Activated CD8-positive, alpha-beta T cell treated with anti-CD3 and anti-CD28 coated beads, Interleukin-2, amount 10 ng/mL, durations not matched to agents 7 days and 5 days (primary cell): ENCODE measurements at places on chromosomes 6 and 20. TPM values are rescaled to one million over a fixed set of nuclear protein-coding genes. Genes with fewer than 3 reads are reported as not detected.

DNA sequence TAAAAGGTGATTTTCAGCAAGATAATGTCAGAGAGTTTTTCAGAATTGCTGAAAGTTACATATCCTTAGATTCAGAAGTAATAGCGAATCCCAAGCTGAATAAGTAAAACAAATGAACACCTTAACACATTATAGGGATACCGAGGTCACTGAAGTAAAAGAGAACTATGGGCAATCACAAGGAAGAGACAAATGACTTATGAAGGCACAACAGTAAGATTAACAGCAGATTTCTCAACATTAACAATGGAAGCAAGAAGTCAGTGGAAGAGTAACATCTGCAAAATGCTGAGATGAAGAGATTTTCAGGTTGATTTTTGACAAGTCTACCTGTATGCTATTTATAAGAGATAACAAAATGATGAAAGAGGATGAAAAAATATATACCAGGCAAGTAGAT, 86.1 kb upstream of the EZR start:
- no peak for DNase-seq

- DNase-seq = no peak
These were observed 262.2 kb downstream of the NRN1 start for GRCh38 chr6:5744497-5744896.

GRCh38 chr6:98116455-98116854, 717.9 kb upstream of the POU3F2 start:
- DNase-seq = no peak

GRCh38 chr20:9977629-9978028, 57.2 kb upstream of the ANKEF1 start:
- DNase-seq = no peak

DNA sequence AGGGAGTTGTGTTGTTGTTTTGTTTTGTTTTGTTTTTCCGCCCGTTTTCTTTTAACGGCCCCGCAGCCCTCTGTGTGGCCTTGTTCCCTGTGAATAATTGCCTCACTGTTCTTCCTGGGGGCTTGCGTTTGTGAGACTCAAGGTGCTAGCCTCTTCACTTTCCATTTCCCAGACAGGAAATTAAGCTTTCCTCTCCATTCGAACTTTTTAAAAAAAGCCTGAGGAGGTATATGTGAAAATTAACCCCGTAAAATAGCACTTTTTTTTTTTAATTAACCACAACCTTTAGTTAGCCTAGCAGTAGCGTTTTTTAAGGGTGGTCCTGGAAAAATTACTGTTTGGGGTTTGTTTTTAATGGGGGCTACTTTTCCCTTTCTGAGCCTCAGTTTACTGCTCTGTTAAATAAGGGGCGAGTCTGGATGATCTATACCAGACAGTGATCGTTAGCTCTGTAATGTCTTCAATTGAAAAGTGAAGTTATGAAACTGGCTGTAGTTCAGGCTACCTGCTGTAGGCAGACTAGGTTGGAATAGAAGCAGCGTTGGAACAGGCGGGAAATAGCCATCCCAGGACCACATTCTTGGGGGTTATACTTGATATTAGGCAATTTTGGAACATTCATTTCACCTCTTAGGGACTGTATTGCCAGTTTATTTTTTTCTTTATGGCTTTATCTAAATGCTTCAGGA, 1.7 kb downstream of the STX16 start:
- peak; percentile 28 for DNase-seq

- DNase-seq = no peak
These were observed 104.9 kb downstream of the TULP4 start for GRCh38 chr6:158416883-158417759.

DNA sequence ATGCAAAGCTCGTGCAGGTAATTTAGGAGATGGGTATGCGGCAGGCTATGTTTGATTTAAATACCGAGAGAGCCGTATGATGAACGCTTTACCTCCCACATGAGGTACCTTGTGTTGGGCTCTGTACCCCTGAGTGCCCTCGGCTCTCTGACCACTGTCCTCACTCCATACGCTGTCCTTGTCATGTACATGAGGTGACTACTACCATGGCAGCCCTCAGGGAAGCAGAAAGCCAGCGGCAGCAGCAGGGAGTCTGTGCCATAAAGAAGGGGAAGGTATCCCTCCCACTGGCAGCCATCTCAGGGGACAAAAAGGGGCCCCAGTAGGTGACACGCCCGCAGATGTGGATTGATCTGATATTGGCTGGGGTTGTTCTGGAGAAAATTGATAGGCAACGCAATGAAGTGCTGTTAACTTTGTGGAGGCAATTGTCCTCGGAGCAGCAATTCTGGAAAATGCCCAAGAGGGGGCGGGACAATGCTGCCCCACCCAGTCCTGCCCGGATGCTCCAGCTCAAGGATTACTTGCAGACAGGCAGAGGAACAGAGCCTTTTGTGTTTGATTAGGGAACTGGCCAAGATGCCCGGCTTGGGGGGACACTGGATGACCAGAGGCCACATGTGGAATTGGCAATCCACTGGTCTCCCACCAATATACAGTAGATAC, 38.0 kb upstream of the HSF2 start:
- no peak for DNase-seq

- DNase-seq = no peak
These were observed 102.3 kb downstream of the TBC1D7 start for GRCh38 chr6:13226071-13226470.

DNA sequence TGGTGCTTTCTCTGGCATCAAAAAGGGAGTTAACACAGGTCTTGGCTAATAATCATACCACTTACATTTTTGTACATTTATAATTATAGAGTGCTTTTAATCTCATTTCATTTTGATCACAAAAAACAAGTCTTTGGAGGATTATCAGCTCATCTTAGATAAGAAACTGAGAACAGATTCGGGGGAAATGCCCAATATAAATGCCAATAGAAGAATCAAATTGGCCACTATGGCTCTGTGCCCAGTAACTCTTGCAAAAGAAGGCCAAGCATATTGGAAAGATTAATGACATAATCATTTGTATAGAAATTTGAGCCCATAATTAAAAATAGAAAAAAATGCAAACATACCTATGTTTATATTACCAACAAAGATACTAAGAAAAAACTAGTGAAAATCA, 42.5 kb downstream of the IPCEF1 start:
- no peak for DNase-seq

- DNase-seq = peak; percentile 86
These were observed 31.8 kb upstream of the PTPN1 start for GRCh38 chr20:50478162-50478990.

DNA sequence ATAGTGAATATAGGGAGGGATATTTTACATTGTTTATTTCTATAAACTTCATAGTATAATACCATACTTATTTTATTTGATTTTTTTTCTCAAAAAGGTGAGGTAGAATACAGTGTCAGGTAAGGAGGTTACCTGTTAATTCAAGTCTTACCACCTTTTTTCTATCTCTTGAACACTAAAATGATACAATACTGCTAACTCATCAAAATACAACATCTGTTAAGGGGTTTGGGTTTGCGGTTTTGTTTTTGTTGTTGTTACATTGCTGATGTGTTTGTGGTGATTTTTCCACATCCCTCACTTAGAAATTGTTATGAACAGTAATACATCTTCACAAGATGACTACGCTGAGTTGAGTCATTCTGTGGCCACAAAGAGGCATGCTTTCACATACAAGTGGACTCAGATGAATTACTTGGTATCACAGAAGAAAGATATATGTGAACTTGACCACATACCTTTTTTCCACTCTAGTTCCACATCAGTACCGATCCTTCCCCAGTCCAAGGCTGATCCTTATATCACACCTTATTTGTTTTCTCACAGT, 139.4 kb upstream of the ID4 start:
- DNase-seq = no peak

GRCh38 chr6:54903884-54904283, 57.3 kb downstream of the FAM83B start:
- no peak for DNase-seq

DNA sequence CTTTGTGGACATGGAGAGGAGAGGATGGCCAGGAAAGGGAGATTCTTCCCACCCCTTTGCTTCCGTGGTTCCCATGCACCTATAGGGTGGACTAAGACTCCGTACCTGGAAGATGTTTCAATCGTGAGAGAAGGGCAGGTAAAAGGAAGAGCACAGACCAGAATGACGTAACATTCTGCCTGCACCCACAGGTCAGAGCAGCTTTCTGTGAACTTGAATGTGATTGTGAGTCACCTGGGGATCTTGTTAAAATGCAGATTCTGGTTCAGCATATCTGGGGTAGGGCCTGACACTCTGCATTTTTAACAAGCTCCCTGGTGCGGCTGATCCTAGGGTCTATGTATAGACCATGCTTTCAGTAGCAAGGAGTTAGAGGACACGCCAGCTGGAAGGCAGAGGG, 164.1 kb upstream of the SGK1 start:
- no peak for DNase-seq

The SUPT3H gene
- 9.1 TPM for total RNA-seq

The AK9 gene
- 3.1 TPM for total RNA-seq

The ADISSP gene
- 37.4 TPM for total RNA-seq

The DAAM2 gene
- total RNA-seq = not detected

The SEMG1 gene
- total RNA-seq = not detected

The POLH gene
- total RNA-seq = 73.1 TPM

The PREX1 gene
- total RNA-seq = 152 TPM

The PTCHD4 gene
- not detected for total RNA-seq

The SMOC2 gene
- not detected for total RNA-seq

The DEFB124 gene
- not detected for total RNA-seq
